ENCODE measurements at places on chromosomes 3 and 15.

- no peak for DNase-seq
Measured at GRCh38 chr3:188349351-188349901, 195.5 kb downstream of the LPP start.

GRCh38 chr3:78183906-78184599, 1144.2 kb downstream of the ROBO2 start:
- no peak for DNase-seq

GRCh38 chr3:102084006-102084405, 234.7 kb downstream of the NFKBIZ start:
- no peak for DNase-seq

GRCh38 chr15:37973856-37974255, 39.4 kb downstream of the TMCO5A start:
- DNase-seq = no peak

DNA sequence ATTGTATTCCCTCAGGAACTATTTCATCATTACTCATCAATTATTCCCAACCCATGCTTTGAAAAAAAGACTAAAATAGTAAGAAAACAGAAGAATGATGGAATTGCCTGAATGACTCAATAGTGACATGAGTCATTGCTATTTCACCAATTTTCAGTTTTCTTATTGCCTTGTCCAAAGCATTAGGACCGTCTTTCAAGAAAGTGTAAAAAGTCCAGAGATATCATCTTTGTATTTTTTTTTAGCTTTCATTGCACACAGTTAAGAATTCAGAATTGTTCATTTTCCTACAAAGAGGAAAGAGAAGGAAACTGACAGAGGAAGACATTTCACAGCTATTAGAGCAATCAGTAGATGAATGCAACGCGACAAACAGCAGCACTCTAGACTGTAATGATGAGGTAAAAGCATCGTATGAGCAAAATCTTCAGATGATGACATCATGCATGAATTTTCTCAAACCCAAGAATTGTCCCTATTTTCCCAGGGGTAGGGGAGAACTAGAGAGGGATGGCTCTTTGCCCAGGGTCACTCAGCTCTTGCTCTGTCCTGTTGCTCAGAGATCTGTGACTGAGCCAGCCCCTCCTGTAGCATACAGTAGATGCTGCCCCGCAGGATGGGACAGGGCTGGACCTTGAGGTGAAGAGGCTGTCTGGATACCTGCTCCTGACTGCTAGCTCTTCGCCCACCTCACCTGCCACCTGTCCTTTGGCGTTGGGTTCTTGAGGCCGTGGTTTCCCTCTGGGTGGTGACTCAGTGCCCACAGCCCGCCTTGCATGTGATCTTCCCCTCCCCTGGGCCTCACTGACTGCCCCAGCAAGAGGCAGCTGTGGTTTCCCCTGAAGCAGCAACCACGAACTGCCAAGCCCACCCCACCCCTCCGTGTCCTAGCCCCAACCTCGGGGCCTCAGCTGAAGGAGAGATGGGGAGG, 84.8 kb downstream of the PPCDC start:
- no peak for DNase-seq

GRCh38 chr3:112043621-112044201, 9.2 kb downstream of the TMPRSS7 start:
- DNase-seq = no peak

DNA sequence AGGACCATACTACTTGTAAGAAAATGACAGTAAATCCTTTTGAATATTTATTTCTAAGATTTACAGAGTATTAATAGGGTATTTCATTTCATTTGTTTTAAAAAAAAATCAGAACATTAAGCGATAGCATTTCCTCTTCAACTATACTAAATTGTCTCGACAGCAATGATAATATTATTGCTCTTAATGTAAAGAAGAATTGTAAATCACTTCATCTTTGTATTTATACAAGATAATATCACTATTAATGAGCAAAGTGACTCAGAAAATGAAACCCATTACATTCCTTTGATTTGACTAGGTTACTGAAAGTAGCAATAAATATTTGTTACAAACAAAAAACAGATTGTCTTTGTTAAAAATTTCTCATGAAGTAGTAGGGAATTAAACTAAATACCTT, 131.1 kb upstream of the CNTN4 start:
- DNase-seq = no peak

DNA sequence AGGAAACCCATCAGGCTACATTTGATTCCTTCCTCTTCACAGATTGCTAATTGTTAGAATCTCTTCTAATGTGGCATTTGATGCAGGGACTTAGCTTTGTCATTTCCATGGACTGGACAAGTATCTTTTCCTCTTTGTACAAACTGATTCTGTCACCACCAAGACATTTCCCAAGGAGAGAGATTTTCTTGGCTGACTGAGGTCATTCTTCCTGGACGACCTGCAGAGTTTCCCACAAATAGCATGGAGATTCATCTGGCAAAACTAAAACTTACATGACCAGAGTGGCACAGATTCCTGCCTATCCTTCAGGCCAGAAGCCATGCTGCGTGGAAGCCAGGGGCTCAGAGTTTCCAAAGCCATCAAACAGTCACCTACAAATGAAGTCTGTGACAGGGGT, 269.2 kb upstream of the LRTM1 start:
- DNase-seq = no peak

DNA sequence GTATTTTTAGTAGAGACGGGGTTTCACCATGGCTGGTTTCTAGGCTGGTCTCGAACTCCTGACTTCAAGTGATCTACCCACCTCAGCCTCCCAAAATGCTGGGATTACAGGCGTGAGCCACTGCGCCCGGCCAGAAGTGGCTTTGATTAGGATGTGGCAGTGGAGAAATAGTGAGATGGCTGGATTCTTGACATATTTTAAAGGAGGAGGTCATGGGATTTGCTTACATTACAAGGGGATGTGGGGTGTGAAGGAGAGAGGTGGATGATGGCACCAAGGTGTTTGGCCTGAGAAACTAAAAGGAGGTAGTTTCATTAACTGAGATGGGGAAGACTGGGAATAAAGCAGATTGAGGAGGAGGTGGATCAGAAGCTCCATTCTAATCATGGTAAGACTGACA, 15.0 kb upstream of the LTF start:
- no peak for DNase-seq

GRCh38 chr3:11452312-11452711, 180.1 kb downstream of the ATG7 start:
- DNase-seq = no peak

DNA sequence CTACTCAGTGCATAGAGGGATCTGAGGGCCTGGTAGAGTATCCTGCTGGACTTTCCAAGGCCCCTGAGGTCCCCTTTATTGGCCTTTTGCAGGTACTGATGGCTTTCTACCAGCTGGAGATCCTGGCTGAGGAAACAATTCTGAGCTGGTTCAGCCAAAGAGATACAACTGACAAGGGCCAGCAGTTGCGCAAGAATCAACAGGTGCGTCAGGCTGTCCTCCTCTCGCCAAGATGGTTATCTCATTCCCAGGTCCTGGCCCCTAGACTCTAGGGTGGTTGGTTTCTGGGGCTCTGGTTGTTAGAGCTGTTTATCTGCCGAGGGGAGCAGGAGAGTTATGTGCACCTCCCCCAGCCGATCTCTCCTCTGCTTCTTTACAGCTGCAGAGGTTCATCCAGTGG, 9.3 kb downstream of the EIF2B5 start:
- DNase-seq = no peak

GRCh38 chr3:105351821-105352220, 14.9 kb upstream of the ALCAM start:
- DNase-seq = no peak

DNA sequence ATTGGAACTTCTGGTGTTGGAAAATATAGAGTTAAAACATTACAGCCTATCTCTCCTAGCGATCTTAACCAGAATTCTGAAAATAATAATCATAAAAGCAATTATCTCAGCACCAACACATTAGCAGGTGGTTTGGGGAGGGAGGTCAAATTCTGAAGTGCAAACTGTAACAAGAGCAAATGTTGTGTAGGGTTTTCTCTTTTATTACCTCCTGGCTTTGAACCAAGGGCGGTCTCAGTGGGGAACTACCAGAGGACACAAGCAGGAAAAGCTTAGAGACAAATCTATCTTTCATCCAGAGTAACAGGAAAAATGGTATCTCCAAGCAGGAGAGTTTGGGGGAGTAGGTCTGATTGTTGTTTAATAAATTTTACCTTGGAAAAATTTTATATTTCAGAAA, 5.5 kb upstream of the ARRDC4 start:
- DNase-seq = no peak

DNA sequence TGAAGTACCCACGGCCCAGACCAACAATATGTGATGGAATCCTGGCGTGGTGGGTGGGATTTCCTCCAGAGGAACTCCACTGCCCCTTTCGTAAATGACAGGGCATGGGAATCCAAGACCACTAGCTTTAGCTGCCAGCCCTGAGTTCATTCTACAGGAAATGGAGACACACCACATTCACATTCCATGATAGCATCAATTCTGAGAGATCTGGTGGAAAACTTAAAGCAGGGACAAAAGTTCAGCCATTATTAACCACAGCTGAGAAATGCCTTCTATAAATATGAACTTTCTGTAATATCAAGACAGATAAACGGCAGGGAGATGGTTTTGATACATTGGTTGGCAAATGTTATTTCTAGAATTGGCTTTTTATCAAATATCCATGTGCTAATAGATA, 98.2 kb downstream of the FBN1 start:
- no peak for DNase-seq
